ENCODE measurements at places on chromosomes 16 and 17.

DNA sequence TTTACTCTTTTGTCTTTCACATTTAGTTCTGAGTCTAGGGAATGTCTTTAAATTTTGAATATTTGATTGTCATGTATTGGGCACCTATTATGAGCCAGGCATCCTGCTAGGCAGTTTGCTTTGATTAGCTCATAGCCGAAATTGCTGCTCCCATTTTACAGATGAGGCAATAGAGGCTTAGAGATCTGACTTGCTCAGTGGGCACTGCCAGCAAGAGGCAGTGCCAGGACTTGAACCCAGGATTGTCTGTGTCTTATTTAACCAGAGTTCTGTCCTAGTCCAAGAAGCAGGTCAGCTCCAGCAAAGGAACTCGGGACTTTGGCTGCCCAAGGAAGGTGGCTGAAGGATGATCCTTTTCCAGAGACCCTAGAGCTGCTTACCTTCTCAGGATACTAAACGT lies 24.5 kb downstream of the BEAN1 start:
- DNase-seq = no peak

DNA sequence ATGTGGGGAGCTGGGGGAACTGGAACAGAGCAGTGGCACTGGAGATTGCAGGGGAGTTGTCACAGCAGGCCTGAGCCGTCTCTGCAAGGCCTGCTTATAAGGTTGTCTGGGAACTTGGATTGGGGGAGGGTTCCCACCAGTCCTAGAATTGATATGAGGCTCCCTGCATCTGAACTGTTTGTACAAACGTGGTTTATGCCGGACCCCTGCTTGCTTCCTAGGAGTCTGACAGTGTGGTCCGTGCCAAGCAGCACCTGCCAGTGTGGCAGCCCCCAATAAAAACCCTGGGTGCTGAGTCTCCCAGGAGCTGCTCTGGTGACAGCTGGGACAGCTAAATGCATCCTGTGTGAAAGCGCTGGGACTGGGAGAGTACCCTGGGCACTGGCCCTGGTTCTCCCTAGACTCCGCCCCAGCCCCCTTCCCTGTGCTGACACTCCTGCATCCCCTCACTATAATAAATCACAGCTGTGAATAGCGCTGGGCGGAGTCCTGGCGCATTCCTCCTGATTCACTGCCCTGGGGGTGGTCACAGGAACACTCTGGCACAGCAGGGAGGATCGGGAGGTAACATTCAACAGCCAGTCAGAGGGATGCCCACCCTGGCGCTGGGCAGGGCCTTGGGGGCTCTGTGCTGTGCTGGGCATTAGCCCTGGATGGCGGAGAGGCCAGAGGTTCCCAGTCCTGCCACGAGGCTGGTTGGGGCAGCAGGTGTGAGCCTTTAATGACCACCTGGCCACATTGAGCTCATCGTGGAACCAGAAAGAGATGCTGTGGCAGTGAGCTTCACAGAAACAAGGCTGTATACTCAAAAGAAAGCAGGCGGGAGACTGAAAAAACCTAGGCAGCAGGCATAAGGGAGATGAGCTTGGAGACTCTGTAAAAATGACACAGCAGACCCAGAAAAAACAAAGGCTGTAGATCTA lies 45.6 kb downstream of the RMI2 start:
- no peak for DNase-seq

DNA sequence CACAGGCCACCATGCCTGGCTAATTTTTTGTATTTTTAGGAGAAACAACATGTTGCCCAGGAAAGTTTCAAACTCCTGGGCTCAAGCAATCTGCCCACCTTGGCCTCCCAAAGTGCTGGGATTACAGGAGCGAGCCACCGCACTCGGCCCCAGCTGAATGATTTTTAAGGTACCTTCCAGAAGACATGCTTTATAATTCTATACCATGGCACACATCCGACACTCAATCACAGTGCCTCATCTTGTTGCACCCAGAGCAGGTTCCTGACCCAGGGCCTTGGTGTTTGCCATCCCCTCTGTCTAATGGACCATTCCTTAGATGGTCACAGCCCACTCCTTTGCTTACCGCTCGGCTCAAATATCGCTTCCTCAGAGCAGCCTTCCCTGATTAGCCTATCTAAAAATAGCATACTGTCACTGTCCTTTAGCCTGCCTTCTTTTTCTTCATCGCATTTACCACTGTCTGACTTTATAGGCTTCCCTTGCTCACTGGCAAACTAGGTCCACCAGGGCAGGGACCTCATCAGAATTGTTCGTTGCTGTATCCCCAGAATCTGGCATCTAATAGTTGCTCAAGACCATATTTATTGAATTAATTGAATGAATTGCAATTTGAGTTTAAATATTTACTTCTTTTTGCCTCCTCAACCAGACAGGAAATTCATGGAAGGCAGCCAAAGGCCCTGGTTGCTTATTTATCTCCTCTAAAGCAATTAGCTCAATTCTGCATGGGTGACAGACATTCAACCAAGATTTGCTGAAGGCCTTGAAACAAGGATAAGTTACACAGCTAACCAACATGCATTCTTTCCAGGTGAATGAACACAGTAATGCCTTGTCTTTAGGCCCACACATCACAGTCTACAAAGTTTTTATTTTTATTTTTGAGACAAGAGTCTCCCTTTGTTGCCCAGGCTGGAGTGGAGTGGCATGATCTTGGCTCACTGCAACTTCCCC lies 6.3 kb upstream of the TENT4B start:
- no peak for DNase-seq

DNA sequence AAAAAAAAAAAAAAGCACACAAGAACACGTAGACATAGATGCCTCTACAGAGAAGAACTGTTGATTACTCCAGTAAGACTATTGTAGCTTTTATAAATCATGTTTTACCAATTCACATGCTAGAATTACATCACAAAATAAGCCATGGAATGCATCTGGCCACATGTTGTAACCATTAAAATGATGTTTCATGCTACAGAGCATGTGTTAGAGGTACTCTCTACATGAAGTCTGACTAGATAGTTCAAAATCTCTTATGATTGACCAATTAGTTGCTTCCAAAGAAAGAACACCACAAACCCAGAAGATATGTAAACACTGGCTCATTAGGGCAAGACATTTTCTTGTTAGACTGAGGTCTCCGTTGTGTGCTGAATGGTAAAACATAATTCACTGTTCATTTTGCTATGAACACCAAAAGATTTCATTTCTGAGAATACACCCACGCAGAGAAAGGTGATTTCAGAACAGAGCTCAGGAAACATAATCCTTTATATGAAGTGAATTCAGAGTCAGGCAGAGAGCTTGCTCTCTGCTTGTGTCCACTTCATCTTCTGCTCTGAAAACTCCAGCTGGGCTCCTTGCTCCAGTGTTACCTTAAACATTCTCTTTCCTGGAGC lies 411.4 kb upstream of the SOX9 start:
- no peak for DNase-seq

DNA sequence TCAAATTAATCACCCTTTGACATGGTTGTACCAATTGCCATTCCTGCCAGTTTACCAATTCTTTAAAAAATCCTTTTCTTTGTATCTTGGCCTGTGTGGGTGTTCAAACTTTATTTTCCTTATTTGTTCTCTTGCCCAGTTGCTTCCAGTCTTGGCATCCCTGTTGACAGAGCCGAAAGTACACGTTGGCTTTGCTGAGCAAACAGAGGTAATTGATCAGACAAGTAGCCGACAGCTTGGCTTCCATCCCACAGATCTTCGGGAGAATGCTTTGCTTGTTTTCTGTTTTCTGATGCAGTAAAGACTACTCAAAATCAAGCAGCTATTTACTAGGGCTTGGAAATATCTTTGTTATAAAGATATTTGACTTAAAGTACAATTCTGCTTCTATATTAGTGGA lies 506.8 kb upstream of the SALL1 start:
- DNase-seq = no peak

GRCh38 chr17:77206158-77206956 lies 65.6 kb downstream of the SEC14L1 start:
- DNase-seq = no peak

DNA sequence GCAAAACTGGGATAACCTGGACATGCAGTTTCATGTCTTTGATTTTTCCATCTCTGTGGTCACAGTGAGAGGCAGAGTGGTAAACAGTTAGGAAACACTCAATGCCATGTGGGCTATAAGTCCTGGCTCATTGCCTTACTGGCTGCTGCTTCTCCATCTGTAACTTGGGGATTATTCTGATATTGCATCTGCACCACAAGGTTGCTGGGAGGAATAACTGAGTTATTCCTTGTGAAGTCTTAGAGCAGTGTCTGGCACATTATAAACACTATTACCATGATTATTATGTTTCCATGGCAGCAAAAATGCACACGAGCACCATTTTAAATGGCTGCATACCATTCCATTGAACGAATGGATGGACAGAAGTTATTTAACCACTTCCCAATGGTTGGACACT lies 111.7 kb upstream of the CDH5 start:
- DNase-seq = no peak

DNA sequence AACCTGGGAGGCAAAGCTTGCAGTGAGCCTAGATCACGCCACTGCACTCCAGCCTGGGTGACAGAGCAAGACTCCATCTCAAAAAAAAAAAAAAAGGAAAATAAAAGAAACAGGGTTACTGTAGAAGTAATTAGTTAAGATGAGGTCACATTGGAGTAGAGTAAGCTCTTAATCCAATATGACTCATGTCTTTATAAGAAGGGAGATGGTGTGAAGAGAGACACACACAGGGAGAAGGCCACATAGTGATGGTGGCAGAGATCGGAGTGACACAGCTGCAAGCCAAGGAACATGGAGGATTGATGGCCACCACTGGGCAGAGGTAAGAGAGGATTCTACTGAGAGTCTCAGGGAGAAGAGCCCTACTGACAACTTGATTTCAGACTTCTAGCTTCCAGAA lies 15.3 kb upstream of the SLFN5 start:
- DNase-seq = no peak

GRCh38 chr17:49708515-49709183 lies 885 bp upstream of the SLC35B1 start:
- no peak for DNase-seq

- no peak for DNase-seq
Measured at GRCh38 chr17:34485999-34486398, 93.4 kb upstream of the TMEM132E start.

- no peak for DNase-seq
Measured at GRCh38 chr17:80898716-80899115, 92.9 kb upstream of the CHMP6 start.

GRCh38 chr17:62681061-62681938 lies 53.8 kb downstream of the MRC2 start:
- no peak for DNase-seq

DNA sequence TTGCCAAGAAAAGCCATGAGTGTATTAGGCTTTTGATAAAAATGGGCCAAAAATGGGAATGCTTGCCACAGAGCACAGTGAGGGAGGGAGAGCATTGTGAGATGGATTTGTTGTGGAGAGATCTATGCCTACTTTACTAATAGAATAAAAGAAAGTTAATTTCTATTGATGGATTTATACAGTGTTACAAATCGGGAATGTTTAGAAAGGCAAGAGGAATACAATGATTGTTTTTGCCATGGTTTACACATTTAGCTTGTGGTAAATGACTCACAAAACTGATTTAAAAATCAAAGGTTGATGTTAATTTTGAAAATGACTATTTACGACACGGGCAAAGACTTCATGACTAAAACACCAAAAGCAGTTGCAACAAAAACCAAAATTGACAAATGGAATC lies 16.6 kb downstream of the CCL4 start:
- DNase-seq = no peak

GRCh38 chr17:47693731-47694580 lies at the start of gene TBKBP1:
TBKBP1 (plus strand) TSS chr17:47694161; CDS start chr17:47696113, 1,952 bp downstream.
- no peak for DNase-seq

- no peak for DNase-seq
Measured at GRCh38 chr17:64187093-64187895, 57.4 kb upstream of the ERN1 start.

GRCh38 chr17:19274893-19275292 lies 37.7 kb downstream of the EPN2 start:
- DNase-seq = no peak

- no peak for DNase-seq
Measured at GRCh38 chr16:84117494-84117843, 727 bp upstream of the MBTPS1 start.

DNA sequence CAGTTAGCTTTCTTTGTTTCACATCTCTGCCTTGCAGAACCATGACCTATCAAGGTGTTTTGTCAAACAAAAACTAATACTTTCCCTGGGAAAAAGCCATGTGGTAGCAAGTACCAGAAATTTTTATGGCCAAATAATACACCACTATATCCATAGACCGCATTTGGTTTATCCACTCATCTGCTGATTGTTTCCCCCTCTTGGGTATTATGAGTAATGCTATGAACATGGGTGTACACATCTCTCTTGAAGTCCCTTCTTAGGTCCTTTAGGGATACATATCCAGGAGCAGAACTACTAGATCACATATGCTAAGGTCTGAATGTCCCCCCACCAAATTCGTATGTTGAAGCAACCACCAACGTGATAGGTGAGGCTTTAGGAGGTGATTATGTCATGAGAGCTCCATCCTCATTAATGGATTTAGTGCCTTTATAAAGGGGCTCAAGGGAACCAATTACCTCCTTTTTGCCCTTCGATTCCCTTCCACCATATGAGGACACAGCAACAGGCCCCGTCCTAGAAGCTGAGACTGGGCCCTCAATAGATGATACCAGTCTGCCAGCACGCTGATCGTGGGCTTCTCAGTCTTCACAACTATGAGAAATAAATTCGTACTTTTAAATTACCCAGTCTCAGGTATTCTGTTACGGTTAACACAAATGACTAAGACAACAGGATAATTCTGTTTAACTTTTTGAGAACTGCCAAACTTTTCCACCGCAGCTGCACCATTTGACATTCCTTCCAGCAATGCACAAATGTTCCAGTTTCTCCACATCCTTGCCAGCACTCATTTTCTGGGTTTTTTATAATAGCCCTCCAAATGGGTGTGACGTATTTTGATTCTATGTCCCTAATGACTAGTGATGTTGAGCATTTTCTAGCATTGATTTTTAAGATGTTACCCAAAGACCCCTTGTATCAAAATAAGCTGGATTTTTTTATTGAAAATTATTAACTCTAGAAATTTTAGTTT lies 30.0 kb downstream of the SIAH1 start:
- no peak for DNase-seq

GRCh38 chr17:80441598-80442322 lies 26.8 kb downstream of the ENDOV start:
- no peak for DNase-seq

GRCh38 chr17:18248300-18248731 lies 10.2 kb downstream of the FLII start:
- DNase-seq = peak; percentile 74

DNA sequence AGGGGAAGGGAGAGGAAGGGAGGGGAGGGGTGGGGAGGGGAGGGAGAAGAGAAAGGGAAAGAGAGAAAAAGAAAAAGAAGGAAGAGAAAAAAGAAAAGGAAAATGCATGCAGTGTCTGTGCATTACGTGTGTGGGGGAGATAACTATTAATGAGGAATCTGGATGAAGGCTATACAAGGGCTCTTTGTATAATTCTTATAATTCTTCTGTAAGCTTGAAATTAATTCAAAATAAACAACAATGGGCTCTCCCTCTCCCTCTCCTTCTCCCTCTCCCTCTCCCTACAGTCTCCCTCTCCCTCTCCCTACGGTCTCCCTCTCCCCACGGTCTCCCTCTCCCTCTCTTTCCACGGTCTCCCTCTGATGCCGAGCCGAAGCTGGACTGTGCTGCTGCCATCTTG lies 143.4 kb downstream of the VPS53 start:
- DNase-seq = no peak

Data from SW 1271 (cell line).